ENCODE measurements at places on chromosomes 2 and 18.
A peak's percentile ranks its signal among the peaks of the same experiment; 100 is the strongest.

GRCh38 chr2:54535599-54536195, 79.6 kb downstream of the SPTBN1 start:
- no peak for DNase-seq

DNA sequence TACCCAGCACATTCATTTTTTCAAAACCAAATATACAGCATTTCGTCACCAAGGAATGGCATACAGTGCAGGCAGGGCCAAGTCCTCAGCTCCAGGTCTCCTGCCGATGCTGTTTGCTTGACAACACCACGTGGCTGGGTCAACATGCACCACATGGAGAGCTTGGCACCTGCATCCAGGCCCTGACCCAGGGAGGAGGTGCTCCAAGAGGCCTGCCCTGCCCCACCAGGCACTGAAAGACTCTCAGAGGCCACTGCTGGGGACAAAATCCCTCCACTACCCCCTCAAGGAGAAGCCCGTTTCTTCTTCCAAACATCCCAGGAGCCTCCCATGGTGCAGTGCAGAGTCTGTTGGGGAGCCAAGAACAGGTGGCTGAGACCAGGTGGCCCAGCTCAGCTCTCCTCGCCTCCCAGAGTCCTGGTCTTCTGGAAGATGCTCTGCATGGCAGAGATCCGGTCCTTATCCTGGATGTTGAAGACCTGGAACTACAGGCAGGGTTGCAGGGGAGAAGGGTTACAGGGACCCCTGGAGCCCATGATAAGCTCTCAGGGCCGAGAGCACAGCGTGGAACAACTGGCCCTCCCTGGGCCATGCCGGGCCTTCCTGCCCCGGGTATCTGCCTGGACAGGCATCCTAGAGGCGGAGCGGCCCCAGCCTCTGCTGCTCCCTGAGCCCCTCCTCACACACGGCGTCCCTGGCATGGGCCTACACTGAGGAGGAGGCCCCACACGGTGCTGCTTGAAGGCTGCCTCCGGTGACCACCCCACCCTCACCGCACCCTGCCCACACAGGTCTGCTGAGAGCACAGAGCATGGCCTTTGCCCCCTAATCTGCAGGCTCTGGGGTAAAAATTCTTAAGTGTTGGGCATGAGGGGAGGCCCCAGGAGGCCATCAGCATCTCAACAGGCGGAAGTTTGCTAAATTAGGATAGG, 9.0 kb downstream of the MAB21L4 start:
- no peak for DNase-seq

GRCh38 chr2:239678186-239678490, 277.3 kb upstream of the HDAC4 start:
- DNase-seq, result no peak

GRCh38 chr2:134999521-134999920, 47.7 kb downstream of the MAP3K19 start:
- DNase-seq, result no peak

DNA sequence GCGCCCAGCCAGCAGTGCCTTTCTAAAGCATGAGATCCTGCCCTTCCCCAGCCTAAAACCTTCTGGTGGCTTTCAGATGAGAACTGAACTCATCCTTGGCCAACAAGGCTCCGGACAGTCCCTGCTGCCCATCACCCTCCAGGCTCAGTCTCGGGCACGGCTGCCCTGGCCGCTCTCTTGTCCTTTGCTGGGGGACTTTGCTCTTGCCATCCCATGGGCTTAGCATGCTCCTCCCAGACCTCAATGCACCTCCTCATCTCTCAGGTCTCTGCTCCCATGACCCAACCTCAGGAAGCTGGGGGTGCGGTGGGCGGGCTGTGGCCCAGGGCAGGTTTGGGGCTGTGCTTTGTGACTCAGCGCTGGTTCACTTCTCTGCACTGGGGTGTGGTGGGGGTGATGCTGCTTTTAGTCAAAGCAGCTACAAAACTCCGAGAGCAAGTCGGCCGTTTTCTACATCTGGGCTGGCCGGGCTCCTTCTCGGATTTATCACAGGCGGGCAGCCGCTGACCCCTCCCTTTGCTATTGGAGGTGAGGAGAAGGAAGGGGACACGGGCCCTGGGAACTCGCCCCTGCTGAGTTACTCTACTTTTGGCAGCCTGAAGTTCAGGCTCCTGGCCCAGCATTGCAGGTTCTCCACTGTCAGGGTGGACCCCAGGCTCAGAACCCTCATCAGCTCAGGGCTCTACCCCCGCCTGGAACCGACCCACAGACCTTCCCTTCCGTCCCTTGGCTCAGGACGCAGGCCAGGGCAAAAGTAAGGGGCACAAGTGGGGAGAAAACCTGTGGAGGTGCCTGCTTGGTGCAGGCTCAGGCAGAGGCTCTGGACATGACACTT, 90.6 kb upstream of the TAF1B start:
- peak; percentile 80 for DNase-seq

GRCh38 chr2:210072922-210073509, 70.6 kb downstream of the RPE start:
- DNase-seq, result no peak

- no peak for DNase-seq
Measured at GRCh38 chr2:236826606-236827156, 257.1 kb downstream of the ACKR3 start.

DNA sequence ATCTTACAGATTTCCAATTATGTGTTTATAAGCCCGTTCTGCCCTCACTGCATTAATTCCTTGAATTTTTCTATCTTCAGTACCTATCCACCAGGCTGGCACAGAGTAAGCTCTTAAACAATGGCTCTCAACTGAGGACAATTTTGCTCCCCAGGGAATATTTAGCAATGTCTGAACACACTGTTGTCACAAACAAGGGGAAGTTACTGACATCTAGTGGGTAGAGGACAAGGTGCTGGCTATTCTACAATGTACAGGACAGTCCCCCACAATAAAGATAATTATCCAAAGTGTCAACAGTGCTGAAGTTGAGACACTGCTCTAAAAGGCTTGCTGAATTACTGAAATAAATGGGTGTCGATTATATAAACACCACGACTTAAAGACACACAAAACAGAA, 5.0 kb downstream of the NDUFS1 start:
- no peak for DNase-seq

DNA sequence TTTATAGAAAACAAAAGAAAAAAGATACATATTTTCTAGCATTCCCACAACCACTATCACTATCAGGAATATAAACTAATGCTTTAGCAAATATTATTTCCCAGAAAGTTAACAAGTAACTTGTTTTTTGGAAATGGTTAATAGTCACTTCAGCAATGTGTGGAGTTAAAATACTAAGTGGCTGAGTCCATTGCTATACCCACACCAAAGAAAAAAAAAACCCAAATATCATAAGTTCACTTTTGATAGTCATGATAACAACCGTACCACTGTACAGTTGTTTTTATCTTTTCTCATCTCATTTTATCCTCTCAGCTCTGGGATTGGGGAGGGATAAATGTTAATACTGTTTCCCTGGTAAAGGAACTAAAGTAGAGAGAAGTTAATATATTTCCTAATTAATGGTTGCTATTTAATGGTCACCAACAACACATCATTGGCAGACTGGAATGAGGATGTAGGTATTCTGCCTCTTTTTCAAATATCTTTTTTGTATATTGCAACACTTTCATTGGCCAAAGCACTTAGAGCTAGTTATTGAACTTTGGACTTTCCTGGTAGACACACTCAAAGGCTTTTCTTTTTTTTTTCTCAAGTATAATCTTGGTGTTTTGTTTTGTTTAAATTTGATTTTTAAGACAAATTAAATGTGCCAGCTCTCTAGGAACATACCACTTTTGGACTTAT, 18.4 kb upstream of the KANSL1L start:
- no peak for DNase-seq

- DNase-seq, result no peak
Measured at GRCh38 chr2:46747297-46747818, 168.2 kb downstream of the MCFD2 start.

GRCh38 chr2:200689115-200689514, 103.3 kb downstream of the AOX1 start:
- no peak for DNase-seq

- no peak for DNase-seq
Measured at GRCh38 chr2:170965446-170966225, 36.6 kb downstream of the GORASP2 start.

GRCh38 chr2:119442850-119443249, 11.2 kb downstream of the TMEM37 start:
- DNase-seq, result no peak

DNA sequence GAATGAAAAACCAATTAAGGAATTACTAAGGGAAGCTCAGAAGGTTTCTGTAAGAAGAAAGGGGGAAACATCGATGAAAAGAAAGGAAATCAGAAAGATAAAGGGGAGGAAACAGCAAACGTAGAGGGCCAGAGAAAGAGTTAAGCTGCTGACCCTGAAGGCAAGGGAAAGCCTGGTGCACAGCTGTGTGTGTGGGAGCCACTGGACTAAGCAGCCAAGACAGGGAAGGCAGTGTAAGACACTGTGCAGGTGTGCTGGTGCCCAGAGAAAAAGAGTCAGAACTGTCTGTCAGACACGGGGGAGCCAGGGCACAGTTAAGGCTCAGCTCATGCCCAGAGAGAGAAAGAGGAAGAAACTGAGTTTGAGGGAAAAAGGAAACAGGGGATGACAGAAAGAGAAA, 104.0 kb downstream of the HIBCH start:
- DNase-seq, result no peak

DNA sequence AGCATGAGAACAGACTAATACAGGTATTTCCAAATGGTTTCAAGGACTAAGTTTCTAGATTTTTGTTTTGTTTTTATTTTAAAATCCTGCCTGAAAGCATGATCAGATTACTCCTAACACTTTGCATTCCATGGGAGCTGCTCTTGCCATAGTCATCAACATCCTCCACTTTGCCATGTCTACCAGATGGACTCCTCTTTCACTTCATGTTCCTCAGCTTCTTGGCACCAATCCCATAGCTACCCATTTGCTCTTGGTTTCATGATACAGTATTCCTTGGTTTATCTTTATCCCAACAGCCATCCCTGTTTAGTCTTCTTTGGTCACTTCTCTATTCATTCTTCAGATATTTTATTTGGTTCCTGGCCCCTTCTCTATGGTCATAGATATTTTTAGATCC, 154.2 kb upstream of the CCDC195 start:
- DNase-seq, result no peak

DNA sequence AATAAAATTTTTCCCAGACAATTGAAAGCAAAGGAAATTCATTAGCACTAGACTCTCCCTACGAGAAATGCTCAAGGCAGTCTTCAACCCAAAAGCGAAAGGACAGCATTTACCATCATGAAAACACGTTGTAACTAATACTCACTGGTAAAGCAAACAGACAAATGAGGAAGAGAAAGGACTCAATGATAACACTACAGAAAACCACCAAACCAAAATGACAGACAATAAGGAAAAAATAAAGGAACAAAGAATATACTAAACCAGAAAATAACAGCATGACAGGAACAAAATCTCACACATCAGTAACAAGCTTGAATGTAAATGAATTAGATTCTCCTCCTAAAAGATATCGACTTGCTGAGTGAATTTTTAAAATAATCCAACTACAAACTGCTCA, 190.7 kb downstream of the NOL4 start:
- no peak for DNase-seq

DNA sequence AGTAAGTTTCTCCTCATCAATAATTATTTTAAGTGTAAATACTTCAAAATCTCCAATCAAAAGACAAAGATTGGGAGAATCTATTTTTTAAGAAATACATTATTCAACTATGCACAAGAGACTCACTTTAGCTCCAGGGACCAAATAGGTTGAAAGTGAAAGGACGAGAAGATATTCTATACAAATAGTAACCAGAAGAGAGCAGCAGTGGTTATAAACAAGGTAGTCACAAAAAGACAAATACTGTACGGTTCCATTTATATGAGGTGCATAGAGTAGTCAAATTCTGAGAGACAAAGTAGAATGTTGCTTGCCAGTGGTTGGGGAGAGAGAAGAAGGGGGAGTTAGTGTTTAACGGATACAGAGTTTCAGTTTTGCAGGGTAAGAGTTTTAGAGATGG, 69.8 kb downstream of the POU3F3 start:
- no peak for DNase-seq

DNA sequence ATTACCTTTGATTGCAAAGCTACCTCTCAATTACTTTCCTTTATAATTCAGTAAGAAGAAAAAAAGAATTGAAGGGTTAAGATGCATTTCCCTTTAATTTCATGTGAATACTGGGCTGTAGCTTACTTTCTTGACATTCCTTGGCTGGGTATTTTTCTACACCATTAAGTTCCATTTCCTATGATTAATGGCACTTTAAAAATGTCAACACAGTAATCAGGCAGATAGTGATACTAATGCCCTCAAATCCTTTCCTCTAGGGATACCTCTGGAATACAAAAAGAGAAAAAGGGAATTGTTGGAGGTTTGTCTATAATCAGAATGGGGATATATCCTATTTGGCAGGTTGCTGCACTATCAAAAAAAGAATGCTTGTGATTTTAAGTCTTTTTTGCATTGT, 216.9 kb downstream of the SRBD1 start:
- no peak for DNase-seq

- no peak for DNase-seq
Measured at GRCh38 chr2:224975761-224976160, 66.5 kb downstream of the DOCK10 start.

GRCh38 chr2:68506170-68506569, 38.8 kb downstream of the APLF start:
- DNase-seq, result no peak

DNA sequence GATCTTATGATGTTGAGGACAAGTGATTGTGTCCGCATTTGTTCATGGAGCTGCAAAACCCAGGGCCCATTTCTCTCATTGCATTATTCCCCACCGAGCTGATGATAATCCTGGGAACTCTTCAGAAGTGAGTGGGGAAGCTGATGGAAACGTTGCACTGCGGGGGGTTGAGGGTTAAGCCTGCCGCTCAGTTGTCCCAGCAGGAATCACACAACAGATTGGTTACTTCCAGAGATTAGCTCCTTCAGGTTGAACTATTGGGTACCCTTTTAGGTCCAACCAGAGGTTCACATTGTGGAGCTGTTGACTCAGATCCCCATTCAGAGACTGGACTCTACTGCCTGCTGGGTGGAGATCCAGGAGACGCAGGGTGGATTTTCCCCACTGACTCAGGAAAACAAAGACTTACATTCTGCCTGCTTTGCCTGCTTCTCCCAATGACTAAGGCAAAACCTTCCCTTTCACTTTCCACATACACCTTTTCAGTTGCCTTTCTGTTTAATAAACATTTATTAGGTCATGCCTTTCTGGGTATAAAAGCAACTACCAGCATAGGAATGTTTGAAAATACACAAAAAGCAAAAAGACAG, 286.4 kb downstream of the TXNL1 start:
- no peak for DNase-seq

GRCh38 chr2:84958135-84959059, 12.6 kb upstream of the KCMF1 start:
- DNase-seq, result no peak

DNA sequence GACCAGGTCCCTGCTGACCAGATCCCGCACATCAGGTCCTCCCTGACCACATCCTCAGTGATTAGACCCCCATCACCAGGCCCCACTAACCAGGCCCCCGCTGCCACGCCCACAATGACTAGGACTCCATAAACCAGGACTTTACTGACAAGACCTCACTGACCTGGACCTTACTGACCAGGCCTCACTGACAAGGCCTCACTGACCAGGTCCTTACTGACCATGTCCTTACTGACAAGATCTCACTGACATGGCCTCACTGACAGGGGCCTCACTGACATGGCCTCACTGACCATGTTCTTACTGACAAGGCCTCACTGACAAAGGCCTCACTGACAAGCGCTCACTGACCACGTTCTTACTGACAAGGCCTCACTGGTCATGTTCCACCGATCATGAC, 107.9 kb upstream of the TEKT4 start:
- no peak for DNase-seq

- no peak for DNase-seq
Measured at GRCh38 chr2:221100467-221101089, 471.5 kb downstream of the EPHA4 start.

All from activated gamma-delta T cell treated with Interleukin-2 at 50 U/mL for 16 hours (primary cell).